ENCODE measurements at places on chromosomes 13 and 19.

GRCh38 chr19:13865571-13866462 is 11.1 kb upstream of the NANOS3 start:
- no peak for DNase-seq

GRCh38 chr19:47673426-47673825 is 39.8 kb upstream of the EHD2 start:
- no peak for DNase-seq

DNA sequence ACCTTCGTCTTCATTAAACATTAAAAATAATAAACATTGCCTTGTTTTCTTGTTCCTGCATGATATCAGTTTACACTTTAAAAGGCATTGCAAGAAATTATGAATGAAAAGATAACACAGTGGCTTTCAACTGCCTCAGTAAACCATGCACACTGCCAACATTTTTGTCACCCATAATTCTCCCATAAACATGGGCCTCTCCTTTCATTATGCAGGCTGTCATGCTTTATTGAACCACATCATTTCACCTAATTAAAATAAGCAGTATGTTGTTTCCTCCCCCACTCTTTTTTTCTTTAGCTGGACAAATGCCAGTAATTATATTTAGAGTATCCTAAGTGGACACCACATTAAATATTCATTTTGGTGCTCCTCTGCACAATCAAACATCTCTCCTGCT is 1566.5 kb upstream of the SLC10A2 start:
- DNase-seq, result no peak

DNA sequence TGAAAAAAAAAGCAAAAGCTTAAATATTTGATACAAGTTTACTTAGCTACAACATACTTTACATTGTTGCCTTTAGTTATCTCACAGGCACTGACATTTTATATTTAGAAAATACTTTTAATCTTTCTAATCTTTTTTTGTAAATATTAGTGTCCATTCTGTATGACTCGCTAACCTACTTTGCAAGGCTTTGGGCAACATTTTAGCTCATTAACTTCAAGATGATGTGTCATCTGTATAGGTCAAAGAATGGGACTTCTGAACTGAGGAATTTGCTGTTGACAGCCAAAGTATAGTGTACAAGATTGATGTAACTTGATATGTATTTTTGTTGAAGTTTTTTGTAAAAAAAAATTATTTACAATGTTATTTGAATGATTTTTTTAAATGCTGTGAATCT is 2.7 kb upstream of the C1QTNF9 start:
- no peak for DNase-seq

GRCh38 chr13:50236898-50237318 is 221.7 kb downstream of the KCNRG start:
- DNase-seq, result no peak

GRCh38 chr13:33245505-33246158 is 39.9 kb downstream of the STARD13 start:
- DNase-seq, result no peak

- no peak for DNase-seq
Measured at GRCh38 chr13:48412881-48413351, at the start of gene LPAR6. Gene LPAR6, minus strand, starts transcription at chr13:48413113. Its CDS starts 690 bp downstream, at chr13:48412423.

DNA sequence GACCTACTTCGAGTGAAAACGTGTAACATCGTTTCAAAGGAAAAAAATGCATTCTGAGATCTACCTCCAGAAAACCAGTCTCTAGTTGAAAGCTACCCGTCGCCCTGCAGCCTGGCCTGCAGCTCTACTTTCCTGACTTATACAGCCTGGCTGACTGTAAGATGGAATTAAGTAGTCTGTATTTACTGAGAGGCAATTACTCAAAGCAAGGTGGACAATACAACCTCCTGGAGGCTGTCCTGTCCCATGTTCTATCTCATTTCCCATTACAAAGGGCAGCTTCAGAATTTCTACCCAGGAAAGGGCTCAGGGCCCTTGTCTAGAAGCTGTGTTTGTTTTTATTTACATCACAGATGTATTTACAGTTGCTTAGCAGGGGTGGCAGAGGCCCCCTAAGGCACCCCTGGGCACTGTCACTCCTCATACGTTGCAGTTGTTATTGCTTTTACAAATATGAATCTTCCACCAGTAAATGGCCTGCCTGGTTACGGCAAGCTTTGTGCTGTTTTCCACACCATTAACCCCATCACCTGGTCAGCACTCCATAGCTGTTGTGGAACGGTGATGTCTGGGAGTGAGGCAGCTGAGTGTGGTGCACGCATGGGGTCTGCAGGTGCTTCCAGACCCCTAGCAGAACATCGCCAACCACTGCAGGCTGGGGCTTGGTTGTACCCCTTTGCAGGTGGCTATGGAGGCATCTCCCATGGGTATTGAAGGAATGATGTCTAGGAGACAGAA is 46.3 kb upstream of the MTIF3 start:
- DNase-seq, result no peak

- DNase-seq, result no peak
Measured at GRCh38 chr13:45861322-45861721, 9.8 kb upstream of the SIAH3 start.

DNA sequence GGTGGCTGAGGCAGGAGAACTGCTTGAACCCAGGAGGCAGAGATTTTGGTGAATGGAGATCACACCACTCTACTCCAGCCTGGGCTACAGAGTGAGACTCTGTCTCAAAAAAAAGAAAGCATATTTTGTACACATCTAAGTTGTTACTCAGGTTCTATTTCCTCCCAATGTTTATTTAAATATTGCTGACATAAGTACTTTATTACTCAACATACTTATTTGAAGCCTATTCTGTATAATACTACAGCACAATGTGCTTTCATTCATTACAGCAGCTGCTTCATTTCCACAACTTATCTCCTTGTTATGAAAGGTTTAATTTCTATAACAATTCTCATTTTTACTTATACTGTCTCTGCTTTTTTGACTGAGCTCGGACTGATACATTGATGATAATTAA is 495.7 kb downstream of the SLITRK1 start:
- DNase-seq, result no peak

GRCh38 chr13:106038752-106039151 is 496.7 kb downstream of the EFNB2 start:
- DNase-seq, result no peak

- DNase-seq, result no peak
Measured at GRCh38 chr13:111186305-111186935, 71.3 kb downstream of the ARHGEF7 start.

DNA sequence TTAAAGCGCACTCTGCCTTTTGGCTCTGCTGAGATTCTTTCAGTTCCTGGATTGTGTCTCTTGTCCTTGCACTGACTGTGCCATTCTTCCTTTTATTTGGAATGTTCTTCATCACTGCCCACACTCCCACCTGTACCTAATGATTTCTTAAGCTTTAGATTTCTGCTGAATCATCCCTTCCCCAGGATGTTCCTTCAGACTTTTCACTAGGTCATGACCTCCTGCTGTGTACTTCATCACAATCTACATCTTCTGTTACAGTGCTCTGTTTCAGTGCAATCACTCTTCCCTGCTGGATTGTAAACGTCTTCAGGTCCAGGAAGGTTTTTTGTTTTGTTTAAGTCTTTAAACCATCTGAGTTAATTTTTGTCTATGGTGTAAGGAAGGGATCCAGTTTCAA is 281.0 kb downstream of the ATP8A2 start:
- no peak for DNase-seq

DNA sequence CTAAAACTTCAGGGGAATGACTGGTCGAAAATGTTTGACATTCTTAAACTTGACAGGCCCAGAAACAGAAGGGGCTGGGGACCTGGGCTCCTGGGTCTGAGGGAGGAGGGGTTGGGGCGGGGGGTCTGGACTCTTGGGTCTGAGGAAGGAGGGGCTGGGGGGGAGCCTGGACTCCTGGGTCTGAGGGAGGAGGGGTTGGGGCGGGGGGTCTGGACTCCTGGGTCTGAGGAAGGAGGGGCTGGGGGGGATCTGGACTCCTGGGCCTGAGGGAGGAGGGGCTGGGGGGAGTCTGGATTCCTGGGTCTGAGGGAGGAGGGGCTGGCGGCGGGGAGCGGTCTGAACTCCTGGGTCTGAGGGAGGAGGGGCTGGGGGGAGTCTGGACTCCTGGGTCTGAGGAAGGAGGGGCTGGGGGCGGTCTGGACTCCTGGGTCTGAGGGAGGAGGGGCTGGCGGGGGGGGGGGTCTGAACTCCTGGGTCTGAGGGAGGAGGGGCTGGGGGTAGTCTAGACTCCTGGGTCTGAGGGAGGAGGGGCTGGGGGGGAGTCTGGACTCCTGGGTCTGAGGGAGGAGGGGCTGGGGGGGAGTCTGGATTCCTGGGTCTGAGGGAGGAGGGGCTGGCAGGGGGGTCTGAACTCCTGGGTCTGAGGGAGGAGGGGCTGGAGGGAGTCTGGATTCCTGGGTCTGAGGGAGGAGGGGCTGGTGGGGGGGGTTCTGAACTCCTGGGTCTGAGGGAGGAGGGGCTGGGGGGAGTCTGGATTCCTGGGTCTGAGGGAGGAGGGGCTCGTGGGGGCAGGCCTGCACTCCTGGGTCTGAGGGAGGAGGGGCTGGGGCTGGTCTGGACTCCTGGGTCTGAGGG is 5.5 kb upstream of the KLK6 start:
- DNase-seq, result no peak

- no peak for DNase-seq
Measured at GRCh38 chr13:25847635-25848626, 203.9 kb downstream of the SHISA2 start.

DNA sequence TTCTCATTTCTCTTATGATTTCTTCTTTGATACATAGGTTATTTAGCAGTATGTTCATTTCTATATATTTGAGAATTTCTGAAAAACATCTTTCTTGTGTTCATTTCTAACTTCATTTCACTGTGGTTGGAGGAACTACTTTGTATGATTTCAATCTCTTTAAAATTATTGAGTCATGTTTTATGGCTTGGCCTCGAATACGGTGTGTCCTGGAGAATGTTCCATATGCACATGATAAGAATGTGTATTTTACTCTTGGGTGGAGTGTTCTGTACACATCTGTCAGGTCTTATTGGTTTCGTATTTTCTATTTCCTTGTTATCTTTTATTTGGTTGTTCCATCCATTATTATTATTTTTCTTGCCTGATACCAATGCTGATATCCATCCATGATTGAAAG is 22.9 kb downstream of the DNM2 start:
- DNase-seq, result no peak

GRCh38 chr13:100644371-100644770 is 30.2 kb downstream of the TMTC4 start:
- no peak for DNase-seq

DNA sequence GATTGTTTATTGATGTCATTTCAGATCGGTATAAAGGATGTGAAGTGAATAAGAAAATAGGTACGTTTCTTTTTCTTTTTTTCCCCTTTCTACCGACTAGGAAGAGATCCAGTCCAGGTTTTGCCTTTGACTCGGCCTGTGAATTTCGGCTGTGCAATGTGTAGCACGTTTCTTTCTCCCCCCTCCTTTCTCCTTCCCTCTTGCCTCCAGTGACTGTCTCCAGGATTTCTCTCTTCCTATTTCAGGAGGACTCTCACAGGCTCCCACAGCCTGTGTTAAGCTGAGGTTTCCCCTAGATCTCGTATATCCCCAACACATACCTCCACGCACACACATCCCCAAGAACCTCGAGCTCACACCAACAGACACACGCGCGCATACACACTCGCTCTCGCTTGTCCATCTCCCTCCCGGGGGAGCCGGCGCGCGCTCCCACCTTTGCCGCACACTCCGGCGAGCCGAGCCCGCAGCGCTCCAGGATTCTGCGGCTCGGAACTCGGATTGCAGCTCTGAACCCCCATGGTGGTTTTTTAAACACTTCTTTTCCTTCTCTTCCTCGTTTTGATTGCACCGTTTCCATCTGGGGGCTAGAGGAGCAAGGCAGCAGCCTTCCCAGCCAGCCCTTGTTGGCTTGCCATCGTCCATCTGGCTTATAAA is at the start of gene GPC6:
Gene GPC6, plus strand, starts transcription at position 185 of the 657 bp plus-strand sequence.
- DNase-seq, result no peak

- no peak for DNase-seq
Measured at GRCh38 chr19:36041831-36042230, 9.2 kb upstream of the CLIP3 start.

DNA sequence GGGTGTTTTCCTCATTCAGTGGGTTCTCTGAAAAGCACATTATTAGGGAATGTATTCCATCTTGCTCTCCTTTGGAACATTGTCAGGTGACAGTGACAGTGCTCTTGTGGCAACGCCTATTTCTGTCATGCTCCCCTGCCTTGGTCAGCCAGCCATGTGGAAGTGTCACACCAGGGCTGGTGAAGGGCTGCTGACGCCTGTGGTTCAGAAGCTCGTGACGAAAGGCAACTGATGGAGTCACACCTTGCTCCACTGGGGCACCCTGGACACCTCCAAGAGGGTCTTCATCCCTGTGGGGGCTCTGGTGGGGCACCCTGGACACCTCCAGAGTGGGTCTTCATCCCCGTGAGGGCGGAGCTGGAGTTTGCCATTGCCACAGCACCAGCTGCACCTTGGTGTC is 68.9 kb upstream of the GPR183 start:
- DNase-seq, result no peak

DNA sequence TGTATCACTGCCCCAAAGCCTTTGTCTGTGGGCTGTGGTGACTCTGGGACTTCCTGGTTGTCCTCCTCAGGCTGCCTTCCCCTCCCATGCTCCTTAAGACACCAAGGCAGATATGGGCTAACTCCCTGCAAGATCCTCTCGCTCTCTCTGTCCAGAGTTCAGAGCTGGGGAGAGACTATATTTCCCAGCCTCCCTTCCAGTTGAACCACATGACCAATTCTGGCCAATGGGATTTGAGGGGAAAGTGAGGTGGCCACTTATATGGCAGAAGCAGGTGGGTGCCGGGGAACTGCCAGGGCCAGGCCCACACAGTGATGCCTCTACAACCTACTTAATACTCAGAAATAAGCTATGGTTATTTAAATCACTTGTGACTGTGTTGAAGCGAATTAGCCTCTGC is 16.2 kb upstream of the ANGPTL8 start:
- no peak for DNase-seq

- no peak for DNase-seq
Measured at GRCh38 chr13:73902296-73902695, 231.9 kb downstream of the KLF12 start.

DNA sequence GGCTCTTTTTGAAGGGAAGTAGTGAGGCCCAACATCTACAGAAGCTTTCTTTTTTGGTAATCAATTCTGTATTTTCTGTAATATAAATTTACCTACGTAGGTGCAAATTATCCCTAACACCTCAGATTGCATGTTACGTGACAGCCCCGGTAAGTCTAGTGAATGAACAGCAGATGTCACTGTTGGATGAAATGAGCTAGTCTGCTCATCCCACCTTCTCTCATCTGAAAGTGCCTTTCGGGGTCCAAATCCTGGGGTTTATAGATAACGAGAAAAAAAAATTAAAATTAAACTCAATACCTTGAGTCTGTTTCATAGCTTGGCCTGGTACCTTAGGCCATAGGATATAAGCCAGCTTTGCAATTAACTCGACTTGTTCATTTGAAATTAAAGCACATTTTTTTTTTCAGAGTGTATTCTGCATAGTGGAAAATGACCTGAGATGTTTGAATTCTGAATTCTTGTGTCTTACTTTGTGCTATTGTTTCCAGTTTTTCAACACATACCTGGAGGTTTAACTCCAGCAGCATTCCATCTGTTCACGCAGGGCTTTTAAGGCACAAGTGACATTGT is 548.2 kb downstream of the GPC5 start:
- DNase-seq, result no peak

DNA sequence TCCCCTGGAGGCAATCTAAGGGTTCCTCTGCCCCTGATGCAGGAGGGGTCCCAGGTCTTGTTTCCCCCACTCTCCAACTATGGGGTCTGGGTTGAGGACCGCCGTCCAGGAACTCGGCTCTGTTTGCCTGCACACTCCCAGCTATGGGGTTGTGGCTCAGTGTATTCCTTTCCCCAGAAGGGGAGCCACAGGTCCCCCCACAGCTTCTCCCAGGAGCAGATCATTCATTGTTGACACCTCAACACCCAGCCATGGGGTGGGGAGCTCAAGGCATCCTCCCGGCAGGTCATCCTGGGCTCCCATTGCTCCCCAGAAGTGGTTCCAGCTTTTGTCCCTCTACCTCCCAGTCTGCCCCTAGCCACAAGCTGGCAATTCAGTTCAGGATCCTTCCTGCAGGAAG is 975 bp downstream of the ZNF358 start:
- DNase-seq, result no peak
